ENCODE measurements at places on chromosomes 4 and X.

DNA sequence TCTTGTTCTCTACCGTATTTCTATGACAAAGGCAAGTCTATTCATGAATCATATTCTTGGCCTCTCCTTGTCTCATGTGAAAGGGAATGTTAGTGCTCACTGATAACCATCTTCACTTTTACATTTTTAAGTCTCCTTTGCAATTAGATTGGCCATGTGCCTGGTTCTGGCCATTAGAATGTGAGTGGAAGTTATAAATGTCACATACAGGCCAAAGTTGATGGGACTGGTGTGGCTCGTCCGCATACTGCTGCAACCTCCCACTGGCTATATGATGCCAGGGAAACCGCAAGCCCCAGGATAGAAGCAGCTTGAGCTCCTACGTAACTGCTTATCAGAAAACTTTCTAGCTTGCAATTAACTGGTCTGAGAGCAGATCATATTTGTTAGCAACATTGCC lies 86.1 kb downstream of the MAGEC1 start:
- DNase-seq, result no peak

DNA sequence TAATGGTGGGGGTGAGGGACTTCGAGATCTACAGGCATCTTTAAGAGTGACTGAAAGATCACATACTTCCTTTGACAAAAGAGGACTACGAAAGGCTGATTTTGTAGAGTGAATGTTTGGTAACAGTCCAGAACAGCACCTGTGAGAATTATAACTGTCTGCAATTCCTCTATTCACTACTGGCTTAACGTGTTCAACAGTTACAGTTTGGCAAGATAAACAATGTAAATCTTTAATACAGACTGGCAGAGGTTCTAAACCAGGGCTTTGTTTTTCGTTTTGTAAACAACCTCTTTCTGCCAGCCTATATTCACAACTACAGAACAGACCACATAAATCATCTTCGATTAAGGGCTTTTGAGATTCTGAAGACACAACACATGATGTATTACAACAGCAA lies 66.9 kb downstream of the NCAPG start:
- no peak for DNase-seq

- peak; percentile 12 for DNase-seq
Measured at GRCh38 chrX:66221856-66222255, 57.8 kb downstream of the HEPH start.

GRCh38 chr4:179331362-179331761 lies 1889.1 kb upstream of the AGA start:
- no peak for DNase-seq

GRCh38 chr4:16721613-16722291 lies 176.7 kb downstream of the LDB2 start:
- peak; percentile 67 for DNase-seq

- no peak for DNase-seq
Measured at GRCh38 chr4:54669831-54670230, 12.1 kb downstream of the KIT start.

DNA sequence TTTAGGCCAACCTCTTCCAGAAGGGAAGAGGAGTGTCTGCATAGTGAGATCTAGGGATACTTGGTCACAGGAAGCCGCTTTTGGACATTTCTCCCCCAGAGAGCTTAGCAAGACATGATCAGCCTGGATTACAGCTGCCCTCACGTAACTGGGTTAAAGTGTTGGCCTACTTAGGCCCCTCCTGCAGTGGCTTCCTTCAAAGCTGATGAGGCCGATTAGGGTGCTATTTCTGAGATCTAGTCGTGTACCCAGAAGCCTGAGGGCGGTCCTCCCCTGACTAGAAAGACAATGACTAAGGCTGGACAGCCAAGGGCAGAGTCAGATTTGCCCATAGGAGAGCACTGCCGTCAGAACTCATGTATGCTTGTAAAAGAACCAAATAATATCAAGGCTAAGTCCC lies 135.0 kb downstream of the AMMECR1 start:
- no peak for DNase-seq

- peak; percentile 4 for DNase-seq
Measured at GRCh38 chr4:89829470-89830138, 7.4 kb downstream of the SNCA start.

- no peak for DNase-seq
Measured at GRCh38 chr4:157509341-157509740, 288.8 kb downstream of the GRIA2 start.

DNA sequence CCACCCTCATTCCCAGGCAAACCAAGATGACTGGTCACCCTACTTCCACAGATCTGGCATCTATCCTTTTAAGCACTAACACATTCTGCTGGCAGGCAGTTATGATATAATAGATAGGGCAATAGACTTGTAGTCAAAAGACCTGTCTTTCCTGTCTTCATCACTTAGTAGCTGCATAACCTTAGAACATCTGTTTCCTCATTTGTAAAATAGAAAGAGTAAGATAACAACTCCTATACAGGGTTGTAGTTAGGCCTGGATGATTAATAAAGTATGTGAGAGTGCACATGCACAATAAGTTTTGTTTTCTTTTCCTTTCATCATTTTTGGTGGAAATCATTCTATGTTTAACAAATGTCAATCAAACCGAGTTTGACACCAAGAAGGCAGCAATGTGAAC lies 72.1 kb downstream of the GPR82 start:
- DNase-seq, result no peak

- no peak for DNase-seq
Measured at GRCh38 chrX:9785944-9786797, at the start of gene SHROOM2. SHROOM2 (plus strand) TSS chrX:9786429; CDS start chrX:9786546, 117 bp downstream.

- DNase-seq, result peak; percentile 29
Measured at GRCh38 chrX:124388562-124388961, 42.2 kb downstream of the SH2D1A start.

Data from fibroblast of skin of right quadriceps (primary cell).